Activated CD4-positive, alpha-beta T cell treated with anti-CD3 and anti-CD28 coated beads for 1 hour (primary cell): ENCODE measurements at places on chromosomes 6 and 20.

GRCh38 chr6:11228935-11229654, 3.4 kb downstream of the NEDD9 start:
- no peak for DNase-seq

DNA sequence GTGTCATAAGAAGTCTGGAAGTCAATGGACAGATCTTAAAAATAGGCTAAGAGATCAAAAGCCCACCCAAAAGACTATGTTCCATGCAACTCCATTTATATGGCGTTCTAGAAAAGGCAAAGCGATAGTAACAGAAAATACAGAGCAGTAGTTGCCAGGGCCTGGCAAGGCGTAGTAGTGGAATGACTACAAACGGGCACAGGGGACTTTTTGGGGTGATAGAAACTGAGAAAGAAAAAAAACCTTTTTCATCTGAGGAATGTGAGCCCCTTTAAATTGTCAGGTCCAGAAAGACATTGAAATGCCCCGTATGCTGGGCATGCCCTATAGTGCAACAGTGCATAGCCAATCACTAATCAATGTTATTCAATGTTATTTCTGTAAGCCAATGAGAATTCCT, 47.2 kb upstream of the FAM50B start:
- no peak for DNase-seq

DNA sequence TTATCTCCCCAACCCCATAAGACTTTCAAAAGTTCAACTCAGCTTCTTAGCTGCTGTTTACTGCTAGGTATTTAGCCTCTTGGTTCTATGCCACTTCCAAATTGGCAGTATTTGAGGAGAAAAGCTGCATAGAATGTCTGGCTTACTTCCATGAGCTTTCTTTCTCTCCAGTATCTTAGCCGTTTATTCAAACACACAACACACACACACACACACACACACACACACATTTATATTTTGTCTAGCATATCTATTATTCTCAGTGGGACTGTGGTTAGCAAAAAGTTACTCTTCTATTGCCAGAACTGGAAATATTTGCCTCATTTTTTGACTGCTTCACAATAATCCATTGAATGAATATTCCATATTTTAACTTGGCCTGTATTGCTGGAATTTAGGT, 634.2 kb upstream of the IMPG1 start:
- DNase-seq, result no peak

- DNase-seq, result no peak
Measured at GRCh38 chr6:3348821-3349220, 90.1 kb downstream of the PSMG4 start.

DNA sequence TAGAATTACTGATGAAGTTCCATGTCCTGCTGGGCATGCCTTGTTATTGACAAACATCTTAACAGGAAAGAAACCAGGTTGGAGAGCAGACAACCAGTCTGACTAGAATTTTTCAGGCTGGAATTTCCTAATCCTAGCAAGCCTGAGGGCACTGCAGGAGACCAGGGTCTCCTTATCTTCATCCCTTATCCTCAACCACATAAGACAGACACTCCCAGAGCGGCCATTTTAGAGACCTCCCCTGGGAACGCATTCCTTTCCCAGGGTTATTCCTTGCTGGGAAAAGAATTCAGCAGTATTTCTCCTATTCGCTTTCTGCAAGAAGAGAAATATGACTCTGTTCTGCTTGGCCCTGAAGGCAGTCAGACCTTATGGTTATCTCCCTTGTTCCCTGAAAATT, 803.7 kb downstream of the GRIK2 start:
- no peak for DNase-seq

GRCh38 chr6:77462359-77463307, 658 bp downstream of the HTR1B start:
- no peak for DNase-seq

GRCh38 chr6:129661536-129662405, 48.2 kb downstream of the ARHGAP18 start:
- DNase-seq, result no peak

DNA sequence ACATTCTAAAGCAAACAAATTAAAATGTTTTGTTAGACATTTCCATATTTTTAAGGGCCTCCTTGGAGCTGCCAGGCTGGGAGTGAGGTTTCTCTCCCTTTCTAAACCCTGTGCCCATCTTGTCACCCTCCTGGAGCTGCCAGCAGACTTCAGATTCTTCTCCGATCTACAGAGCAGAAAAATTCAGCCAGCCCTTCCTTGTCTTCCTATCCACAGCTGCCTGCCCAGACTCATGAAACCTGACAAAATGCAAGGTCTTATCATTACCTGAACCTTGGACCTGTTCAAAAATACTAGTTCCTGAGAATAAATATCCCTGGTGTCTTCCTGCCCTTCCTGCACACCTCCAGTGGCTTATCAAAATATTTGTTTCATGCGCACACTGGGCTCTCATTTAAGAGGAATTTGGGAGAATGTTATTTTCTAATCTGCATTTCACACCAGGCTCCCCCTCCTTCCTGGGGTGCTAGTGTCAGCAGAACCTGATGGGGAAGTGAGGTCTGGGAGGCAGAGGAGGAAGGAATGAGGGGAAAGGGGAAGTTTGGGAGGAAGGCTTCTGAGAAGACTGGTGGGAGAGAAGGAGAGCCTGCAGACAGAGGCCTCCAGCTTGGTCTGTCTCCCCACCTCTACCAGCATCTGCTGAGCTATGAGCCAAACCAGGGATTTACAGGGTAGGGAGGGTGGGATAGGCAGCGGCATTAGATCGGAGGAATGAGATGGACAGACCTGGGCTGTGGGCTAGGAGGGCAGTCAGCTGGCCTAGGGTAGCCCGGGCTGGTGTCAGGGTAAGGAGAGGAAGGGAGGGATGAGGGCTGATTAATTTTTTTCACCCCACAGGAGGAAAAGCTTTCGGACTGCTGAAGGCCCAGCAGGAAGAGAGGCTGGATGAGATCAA, at the start of gene AIF1:
TSS of gene AIF1 (plus strand) at position 551 of the 895 bp plus-strand sequence. CDS start at position 647, 96 bp downstream.
- no peak for DNase-seq

- DNase-seq, result no peak
Measured at GRCh38 chr6:56683882-56684281, 41.2 kb upstream of the DST start.

DNA sequence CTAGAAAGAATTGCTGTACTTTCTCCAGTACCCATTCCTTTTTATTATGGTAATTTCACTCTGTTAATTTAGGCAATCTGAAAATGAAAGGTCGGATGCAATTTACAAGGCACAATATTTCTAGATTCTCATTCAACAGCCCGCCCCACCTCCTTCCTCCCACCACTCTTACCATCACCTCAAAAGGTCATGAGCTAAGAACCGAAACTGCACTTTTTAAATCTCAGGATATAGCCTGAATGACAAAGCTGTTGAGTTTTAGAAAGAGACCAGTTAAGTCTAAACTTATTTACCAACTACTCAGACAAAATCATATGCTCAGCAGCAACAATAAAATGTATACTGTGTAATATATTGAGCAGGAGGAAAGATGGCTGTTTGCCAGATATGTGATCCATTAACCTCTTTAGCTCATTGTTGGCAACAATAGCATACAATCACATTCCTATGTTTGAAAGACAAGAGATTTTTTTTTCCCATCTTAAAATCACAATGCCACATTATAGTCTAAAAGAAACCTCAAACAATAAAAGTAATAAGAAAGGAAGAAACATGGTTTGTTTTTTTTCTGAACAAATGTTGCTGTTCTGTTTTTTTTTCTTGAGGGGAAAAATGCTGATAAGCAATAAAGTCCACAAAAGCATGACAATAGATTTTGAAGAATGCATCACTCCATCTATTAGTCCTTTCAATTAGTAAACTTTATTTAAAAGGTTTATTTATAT, 1.6 kb upstream of the HS3ST5 start:
- DNase-seq, result no peak

DNA sequence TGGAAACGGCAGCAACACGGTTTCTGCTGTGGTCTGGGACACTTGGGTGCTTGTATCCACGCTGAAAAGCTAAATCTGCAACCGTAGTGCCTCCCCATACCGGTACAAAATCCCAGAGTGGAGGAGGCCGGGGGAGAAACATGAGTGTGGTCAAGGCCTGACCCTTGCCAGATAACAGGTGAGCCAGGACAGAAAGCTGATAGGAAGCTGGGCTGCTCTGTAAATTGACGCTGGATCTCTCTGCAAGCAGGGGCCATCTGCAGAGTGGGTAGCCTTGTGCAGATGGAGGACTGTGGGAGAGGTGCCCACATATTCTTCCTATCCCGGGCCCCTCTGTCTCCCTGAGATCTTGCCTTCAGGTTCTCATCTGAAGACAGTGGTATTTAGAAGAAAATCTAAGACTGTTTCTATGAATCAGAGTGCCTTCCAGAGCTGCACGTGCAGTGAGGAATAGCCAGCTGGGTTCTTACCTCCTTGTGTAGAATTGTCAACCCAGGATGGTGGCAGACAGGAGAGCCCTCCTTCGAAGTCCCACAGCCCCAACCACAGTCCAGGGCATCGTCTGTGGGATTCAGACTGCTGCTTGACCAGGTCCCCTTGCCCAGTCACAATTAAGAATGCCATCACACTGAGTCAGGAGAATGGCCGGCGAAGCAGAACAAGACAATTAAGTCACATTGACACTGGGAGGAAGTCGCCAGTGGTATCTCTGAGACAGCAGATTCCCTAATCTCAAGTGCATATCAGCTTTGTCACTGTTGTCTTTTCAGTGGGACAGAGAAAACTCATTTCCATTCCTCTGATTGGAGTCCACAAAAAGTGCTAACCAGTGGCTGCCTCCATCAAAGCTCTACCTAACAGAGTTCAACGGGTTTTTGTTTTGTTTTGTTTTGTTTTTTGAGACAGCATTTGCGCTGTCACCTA, 100.0 kb upstream of the RIPOR2 start:
- no peak for DNase-seq

GRCh38 chr6:39302011-39302410, 12.2 kb downstream of the KCNK17 start:
- no peak for DNase-seq

GRCh38 chr6:139595183-139595582, 220.7 kb upstream of the CITED2 start:
- DNase-seq, result no peak

DNA sequence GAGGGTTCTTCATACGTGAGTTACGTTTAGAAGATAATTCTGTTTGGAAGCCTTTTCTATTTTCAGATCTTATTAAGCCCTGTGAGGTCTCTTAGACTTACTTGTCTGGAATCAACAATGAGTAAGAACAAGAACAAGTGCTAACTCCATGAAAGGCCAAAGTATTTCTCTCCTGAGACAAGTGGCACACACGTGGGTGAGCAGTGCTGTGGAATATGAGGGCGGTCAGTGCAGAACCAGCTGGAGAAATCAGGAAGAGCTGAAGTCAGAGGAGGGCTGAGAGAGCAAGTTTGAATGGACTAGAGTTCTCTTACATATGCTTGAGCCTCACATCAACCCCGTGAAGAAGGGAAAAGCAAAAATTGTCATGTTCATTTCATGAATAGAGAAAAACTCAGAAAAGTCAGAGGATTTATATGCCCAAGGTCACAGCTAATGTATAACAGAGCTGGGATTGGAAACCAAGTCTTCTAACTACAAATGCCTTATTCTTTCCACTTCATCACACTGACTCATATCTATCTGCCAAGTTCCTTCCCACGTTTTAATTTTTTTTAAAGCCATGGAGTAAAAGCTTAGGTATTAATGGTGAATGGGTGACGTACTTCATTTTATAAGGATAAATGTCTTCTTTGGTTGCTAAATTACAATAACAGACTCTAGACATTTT, 201.3 kb upstream of the DTNBP1 start:
- DNase-seq, result no peak

DNA sequence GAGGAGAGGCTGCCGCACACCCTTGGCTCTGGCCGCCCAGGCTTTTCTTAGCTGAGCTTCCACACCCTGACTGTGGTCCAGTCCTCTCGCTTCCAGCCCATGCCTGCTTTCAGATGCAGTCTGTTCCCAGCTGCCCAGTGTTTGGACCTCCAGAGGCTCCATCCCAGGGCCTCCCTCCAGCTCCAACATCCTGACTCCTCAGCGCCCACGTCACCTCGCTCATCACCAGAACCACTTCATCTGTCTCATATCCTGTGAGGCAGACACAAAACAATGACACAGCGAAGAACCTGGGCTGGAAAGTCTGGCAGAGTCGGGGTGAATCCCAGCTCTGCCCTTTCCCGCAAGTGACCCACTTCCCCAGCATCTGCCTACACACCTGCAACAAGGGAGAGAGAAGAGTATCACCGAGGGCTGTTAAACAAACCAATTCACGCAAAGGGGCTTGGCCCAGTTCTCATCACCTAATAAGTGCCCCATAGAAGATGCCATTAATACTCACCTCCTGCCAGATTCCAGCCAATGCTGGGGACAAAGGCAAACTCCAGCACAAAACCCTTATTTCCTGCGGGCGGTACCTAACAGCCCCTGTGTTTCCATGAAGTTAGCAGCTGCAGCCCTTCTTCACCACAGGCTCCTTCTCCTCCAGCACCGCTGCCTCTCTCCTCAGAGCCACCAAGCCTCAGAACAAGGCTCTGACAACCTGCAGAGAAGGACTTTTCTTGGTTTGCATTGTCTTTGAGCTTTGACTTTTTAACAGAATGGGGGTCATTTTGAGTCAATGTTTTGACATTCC, 133.4 kb upstream of the CDH4 start:
- no peak for DNase-seq

DNA sequence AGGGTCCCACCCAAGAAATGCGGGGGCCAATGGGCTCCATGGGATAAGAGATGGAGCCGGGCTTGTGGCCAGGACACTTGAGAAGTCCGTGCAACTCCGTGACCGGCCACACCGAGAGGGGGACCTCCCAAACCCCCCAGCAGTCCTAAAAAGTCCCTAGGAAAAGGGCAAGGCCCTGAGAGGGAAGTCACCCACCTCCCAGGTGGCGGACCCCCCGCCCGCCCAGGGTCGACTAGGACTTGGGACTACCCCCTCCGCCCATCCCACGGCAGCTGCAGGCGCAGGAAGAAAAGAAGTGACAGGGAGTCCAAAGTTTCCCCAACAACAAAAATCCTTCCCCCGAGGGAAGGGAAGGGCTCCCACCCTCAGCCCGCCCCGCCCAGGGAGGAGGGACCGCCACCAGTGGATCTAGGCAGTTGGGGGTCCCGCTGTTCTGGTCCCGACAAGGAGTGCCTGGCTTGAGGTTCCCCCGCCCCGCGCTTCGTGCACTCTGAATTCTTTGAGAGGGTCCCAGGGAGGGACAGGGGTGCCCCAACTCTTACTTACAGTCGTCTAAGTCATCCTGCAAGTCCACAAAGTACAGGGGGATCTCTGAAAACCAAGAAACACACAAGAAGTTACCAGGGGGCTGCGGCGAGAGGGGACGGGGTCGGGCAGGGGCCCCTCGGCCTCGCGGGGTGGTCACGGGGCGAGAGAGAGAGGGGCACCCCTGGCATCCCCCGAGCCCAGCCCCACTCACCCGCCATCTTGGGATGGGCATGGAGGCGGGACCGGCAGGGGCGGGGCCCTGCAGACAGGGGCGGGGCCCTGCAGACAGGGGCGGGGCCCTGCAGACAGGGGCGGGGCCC, 611 bp upstream of the RAB22A start:
- DNase-seq, result no peak

- DNase-seq, result no peak
Measured at GRCh38 chr6:25132934-25133333, 146.2 kb upstream of the CARMIL1 start.
